ENCODE measurements at places on chromosomes 2 and 18.

DNA sequence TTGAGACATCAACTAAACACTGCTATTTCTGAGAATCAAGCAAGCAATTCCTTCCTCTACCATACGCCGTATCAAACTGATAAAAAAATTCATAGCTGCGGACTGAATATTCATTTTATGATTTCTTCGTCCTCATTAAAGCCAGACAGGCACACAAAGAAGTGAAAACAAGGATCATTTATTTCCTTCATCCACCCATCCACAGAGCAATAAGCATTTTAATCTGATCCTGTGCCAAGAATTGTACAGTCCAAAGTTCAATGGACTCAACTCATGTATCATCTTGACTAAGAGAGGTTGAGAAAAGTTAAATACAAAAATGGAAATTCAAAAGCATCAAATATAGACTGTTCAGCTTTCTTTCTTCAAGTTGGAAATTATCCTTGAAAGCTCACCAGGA lies 19.7 kb upstream of the SNTG2 start:
- no peak for DNase-seq

- no peak for DNase-seq
Observed at GRCh38 chr2:195331966-195332365, 325.1 kb upstream of the SLC39A10 start.

DNA sequence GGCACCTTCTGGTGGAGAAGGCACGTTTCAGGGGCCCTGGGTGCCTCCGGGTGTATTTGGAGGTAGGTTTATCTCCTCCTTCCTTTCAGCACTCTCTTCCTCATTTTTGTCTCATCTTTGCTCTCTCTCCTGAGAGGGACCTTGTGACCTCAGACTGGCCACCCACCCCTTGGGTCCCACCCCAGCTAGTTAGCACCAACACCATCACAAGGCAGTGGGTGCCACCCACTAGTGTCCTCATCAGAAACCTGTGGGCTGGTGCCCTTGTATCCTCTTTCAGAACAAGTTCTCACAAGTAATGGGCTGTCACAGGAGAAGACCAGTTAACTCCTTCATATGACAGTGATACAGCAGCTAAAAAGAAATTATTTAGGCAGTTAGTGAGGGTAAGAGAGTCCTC lies 196.4 kb downstream of the UXS1 start:
- DNase-seq = no peak

GRCh38 chr2:151556121-151556520 lies 146.4 kb downstream of the RIF1 start:
- DNase-seq = no peak

DNA sequence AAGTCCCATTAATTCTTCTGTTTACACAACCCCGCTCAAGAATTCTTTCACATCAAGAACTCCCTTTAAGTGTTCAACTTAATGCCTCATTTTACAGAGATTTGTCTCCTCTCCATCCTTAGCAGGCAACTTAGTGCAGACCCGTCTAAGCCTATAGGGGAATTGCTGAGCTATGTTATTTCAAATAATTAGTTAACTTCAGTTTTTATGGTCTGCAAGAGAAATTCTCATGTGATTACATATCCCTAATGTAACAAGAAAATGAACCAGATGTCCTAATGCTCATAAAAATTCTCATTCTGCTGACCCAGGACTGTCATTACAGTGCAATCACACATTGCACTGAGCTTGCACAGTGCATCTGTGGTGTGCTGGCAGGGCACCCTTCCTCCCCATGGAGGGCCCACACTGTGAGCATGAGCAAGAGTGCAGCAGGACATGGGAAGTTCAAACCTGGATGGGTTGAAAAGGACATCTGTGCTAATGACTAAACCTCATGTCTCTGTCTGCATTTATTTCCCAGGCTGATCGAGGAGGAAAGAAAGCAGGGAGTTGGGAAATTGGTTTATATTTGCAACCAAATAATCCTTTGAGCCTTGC lies 97.1 kb downstream of the COL5A2 start:
- no peak for DNase-seq

DNA sequence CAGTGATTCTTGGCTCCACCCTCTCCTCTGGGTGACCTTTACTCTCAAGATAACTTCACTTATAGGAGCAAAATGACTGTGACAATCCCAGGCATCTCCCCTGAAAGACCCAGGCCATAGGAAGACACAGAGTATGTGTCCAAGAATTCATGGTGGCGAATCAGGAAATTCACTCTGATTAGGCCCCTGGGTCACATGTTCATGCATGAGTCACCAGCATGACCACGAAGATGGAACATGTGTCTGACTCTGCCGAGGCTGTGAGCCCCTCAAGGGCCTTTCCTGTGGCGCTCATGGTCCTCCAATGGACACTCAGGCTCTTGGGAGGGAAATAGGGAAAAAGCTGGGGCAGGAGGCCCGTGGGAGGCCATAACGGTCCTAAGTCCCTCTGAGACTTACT lies 74.0 kb upstream of the TEX51 start:
- no peak for DNase-seq

DNA sequence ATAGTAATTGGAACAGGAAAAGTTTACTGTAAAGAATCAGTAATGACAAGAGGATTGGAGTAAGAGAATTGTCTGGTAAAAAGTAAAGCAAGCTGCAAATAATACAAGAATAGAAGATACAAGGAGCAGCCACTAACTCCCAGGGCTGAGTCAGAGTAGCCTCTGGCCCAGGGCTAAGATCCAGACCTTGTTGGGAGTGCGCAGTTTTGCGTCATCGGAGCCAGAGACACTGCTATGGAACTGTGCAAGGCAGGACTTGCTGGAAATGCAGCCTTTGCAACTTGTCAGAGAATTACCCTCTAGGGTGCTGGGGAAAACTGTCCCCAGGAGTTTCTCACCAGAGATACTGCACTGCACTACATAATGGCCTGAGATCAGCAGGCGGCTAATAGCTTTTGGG lies 135.2 kb downstream of the NYAP2 start:
- DNase-seq = no peak

- DNase-seq = no peak
Observed at GRCh38 chr2:68352651-68353391, 12.3 kb upstream of the PLEK start.

DNA sequence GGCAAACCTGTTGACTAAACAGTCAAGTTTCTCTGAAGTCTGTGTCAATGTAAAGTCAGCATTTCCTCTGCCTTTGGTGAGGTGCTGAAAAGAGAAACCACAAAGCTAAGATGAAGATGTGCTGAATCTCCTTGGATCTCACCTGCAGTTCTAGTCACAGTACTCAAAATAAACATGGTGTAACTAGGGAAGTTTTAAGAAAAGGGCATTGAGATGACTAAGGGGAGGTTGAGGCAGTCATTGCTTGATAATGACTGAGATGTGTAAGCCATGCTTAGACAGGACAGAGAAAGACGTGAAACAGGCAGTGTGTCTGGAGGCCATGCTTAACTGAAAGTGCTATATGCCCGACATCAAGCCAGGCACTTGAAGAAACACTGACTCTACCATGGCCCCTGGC lies 1010.0 kb upstream of the CELF4 start:
- no peak for DNase-seq

GRCh38 chr2:157307021-157307420 lies 18.6 kb downstream of the ERMN start:
- no peak for DNase-seq

GRCh38 chr2:186771850-186772463 lies 77.0 kb downstream of the ZSWIM2 start:
- no peak for DNase-seq

- no peak for DNase-seq
Observed at GRCh38 chr2:216911886-216912285, 52.0 kb upstream of the TNP1 start.

DNA sequence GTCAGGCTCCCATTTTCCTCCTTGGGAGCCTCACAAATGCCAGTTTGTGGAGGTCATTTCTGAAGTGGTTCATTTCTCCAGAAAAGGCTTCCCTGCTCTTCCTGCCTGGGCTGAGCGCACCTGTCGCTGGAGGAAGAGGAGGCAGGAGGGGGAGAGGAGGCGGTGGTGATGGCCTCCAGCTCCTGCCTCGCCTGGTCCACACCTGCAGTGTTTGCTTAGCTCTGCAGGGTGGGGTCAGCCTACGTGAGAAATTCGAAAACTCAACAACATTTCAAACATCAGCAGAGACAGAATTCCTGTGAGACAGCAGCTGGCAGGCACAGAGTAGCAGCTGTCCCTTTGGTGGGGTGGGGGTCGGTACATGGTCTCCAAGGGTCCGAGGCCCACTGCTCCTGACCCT lies 7.9 kb downstream of the IMPA2 start:
- DNase-seq = no peak

DNA sequence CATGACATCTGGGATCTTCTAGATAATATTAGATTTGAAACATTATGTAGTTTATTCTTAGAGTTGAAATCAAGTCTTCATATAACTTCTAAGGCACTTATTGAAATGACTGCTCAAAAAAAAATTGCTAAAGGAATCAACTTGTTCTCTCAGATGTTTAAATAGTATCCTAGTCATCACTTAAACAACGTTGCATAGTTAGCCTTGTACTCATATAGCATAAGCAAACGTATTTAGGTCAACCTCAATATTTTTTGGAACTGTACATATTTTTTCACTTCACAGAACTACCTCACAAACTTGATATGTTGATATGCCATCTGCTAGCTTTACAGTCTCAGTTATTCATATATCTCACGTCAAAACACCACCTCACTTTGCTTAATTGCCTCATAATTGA lies 47.1 kb upstream of the CREB1 start:
- no peak for DNase-seq

DNA sequence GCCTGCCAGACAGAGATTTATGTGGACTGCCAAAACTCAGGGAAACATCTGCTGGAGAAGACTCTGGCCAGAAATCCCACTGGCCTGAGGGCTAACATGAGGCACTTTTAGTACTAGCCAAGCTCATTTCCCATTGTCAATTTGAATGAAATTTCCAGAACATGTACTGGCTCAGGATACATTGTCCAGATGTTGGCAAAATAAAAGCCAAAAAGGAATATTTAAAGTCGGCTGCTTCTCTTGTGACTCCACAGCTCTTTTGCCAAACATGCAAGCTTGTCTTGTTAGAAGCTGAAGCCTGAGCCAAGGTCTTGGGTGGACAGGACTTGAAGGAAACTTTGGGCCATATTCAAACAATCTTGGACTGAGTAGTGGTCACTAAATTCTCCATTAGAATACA lies 215.5 kb downstream of the NCKAP5 start:
- DNase-seq = no peak

DNA sequence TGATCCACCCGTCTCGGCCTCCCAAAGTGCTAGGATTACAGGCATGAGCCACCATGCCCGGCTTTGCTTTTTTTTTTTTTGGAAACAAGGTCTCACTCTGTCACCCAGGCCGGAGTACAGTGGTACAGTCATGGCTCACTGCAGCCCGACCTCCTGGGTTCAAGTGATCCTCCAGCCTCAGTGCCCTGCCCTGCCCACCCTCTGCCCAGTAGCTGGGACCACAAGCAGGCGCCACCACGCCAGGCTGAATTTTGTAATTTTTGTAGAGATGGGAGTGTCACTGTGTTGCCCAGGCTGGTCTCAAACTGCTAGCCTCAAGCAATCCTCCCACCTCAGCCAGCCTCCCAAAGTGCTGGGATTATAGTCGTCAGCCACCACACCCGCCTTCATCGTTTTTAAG lies 11.6 kb upstream of the PSD4 start:
- DNase-seq = no peak

DNA sequence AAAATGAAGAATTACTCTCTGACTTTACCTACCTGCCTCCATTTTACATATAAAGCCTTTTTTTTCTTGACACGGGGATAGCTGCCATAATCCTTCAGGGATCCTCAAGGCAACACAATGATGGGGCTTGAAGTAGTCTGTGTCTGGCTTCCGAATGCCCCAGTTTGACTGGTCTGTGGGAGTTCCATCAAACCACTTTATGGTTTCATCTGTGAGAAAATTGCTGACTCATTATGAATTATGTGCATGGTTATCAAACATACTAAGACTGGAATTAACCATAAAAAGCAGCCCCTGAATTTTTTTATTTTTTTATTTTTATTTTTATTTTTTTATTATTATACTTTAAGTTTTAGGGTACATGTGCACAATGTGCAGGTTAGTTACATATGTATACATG lies 117.5 kb downstream of the PLA2R1 start:
- DNase-seq = no peak

DNA sequence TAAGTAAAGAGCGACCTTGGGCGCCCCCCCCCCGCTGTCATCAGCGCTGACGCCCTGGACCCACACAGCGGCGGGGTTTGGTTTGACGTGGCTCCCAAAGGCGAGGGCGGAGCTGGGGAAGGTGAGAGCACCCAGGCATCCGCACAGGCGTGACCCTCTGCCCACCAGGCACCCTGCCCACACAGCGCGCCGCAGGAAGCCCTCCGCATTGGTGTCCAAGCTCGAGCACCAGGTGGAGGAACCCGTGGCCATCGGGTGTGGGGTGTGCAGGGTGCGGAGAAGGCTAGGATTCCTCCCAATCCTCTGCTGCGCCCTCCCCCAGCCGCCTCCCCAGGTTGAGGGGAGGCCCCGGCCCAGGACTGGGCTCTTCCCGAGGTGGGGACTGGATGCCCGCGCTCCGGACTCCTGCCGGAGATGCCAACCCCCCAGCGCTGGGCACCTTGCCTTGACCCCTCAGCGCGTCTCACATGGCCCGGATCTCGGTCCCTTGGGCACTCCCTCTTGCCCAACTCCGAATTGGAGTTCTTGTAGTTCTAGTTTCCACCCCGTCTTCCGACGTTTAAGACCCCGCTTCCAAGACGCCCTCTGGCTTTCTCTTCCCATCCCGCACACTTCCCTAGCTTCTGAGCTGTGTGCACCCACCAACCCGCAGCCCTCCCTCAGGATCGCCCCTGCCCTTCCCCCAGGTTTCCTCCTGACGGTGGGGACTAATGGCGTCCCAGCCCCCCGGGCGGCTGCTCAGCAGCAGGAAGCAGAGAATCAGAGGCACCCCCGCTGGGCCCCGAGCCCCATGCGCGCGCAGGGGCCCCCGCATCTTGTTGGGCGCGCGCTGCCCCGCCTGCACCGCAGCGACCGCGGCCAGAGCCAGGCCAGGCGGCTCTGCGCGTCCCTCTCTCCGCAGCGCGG lies 25.9 kb upstream of the RESP18 start:
- no peak for DNase-seq

DNA sequence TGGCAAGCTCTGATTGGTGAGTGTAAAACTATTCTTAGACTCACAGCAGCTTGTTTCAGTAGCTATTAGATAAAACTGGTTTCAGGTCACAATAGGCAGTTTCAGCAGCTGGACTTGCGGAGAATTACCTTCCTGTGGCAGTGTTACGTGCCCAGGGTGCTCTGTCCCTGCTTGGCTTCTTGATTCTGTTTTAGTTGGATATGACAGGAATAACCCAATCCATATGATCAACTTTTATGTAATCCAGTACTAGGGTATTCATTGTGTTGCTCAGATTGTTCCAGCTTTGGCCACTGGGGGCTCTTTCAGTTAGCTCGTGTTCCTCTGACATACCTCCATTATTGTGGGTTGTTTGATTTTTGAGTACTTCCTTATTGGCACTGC lies 43.1 kb downstream of the INPP4A start:
- no peak for DNase-seq

GRCh38 chr2:153497938-153498629 lies 19.5 kb upstream of the RPRM start:
- DNase-seq = no peak

GRCh38 chr18:79526468-79527460 lies 131.0 kb downstream of the NFATC1 start:
- no peak for DNase-seq

GRCh38 chr2:236715491-236715961 lies 145.9 kb downstream of the ACKR3 start:
- DNase-seq = no peak

- no peak for DNase-seq
Observed at GRCh38 chr2:6820903-6821584, 44.7 kb downstream of the CMPK2 start.

- DNase-seq = no peak
Observed at GRCh38 chr18:57942493-57942892, 101.5 kb upstream of the NEDD4L start.

GRCh38 chr2:85958731-85959130 lies 69.9 kb upstream of the ST3GAL5 start:
- DNase-seq = no peak

Measured in stimulated activated CD4-positive, alpha-beta T cell treated with anti-CD3 and anti-CD28 coated beads, Interleukin-1b, Interleukin-23, amount 100 ng/mL, for 24 hours (primary cell).